Fibroblast of the aortic adventitia (primary cell): ENCODE measurements at places on chromosomes 7 and 10.

GRCh38 chr7:108448584-108449505, 7.4 kb downstream of the NRCAM start:
- no peak for DNase-seq

GRCh38 chr10:78644550-78644949, 424.2 kb upstream of the ZMIZ1 start:
- no peak for DNase-seq

- DNase-seq, result no peak
These were observed 27.3 kb downstream of the SH3PXD2A start for GRCh38 chr10:103828107-103828506.

- no peak for DNase-seq
These were observed 157.0 kb downstream of the TAX1BP1 start for GRCh38 chr7:27897001-27897400.

GRCh38 chr7:1121476-1121875, 33.6 kb downstream of the GPER1 start:
- DNase-seq, result no peak

- DNase-seq, result no peak
These were observed 143.8 kb downstream of the GRK5 start for GRCh38 chr10:119351189-119351588.

DNA sequence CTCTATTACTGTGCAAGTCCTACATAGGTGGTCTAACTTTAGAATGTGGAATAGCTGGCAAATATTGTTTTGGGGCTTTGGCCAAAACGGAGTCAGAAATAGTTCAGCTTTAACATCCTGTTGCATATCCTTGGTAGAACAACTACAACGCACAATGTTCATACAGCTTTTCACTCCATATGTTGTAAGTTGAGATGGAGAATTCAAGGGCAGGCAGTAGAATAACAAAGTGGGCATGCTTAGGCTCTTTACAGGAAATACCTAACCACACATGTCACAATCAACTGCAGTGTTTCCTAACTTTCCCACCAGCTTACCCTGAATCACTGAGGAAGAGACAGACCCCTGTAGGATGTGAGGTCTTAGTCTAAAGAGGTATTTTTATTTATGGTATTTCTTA, 122.3 kb downstream of the PPP1R3A start:
- DNase-seq, result peak; percentile 61

DNA sequence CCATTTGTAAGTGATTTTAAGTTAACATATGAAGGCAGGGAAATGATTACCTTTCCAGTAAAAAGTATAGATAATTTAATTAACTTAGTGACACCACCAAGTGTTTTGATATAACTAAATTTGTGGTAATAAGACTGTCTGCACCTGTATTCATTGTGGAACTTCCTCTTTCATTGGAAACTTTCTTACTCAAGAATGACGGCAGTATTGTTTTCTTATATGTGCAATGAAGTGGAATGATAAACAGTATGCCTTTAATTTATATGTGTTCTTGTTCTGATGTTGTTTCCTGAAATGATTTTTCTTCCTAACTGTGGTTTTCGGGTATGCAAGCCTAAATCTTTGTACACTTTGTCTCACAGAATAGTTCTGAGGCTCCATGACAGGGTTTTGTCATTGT, 46.4 kb downstream of the CASD1 start:
- DNase-seq, result no peak

GRCh38 chr7:30213637-30214036, 70.8 kb upstream of the ZNRF2 start:
- DNase-seq, result no peak

- no peak for DNase-seq
These were observed 1.8 kb upstream of the LDB3 start for GRCh38 chr10:86666538-86666937.

DNA sequence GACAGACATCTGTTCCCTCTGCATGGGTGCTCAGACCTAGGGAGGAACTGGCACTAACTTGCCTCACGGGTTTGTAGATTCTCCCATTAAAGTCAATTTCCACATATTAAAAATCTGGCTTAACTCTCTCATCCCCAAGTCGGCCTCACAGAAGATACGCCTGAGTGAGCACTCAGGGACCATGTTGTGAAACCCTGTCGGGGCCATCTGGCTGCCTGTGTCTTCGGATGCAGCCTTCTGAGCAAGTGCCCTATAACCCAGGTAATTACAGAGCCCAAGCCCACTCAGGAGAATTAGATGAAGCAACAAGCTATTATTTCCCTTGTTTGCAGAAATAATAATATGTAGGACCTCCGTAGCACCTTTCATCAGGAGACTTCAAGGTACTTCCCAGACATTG, 219.3 kb upstream of the GLI3 start:
- no peak for DNase-seq
